A172 (cell line): ENCODE measurements at places on chromosomes 2 and 18. TPM values are rescaled to one million over a fixed set of nuclear protein-coding genes. Genes with fewer than 3 reads are reported as not detected.
A peak's percentile ranks its signal among the peaks of the same experiment; 100 is the strongest.

DNA sequence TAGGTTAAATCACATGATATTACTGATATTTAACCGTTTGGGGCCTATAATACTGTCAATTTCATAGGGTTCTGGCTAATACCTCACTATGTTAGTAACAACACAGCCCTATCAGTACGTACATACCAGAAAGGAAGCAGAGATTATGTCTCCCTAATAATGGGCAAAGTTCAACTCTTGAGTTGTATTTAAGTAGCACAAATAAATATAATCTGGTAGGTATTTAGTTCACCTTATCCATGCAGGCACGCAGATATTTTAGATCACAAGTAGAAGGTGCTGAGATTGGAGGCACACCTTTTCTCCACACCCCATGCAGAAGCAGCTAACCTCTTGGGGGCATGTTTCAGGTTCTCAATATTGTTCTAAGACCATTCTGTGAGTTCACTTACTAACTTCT is 118.9 kb downstream of the IRS1 start:
- DNase-seq = no peak

DNA sequence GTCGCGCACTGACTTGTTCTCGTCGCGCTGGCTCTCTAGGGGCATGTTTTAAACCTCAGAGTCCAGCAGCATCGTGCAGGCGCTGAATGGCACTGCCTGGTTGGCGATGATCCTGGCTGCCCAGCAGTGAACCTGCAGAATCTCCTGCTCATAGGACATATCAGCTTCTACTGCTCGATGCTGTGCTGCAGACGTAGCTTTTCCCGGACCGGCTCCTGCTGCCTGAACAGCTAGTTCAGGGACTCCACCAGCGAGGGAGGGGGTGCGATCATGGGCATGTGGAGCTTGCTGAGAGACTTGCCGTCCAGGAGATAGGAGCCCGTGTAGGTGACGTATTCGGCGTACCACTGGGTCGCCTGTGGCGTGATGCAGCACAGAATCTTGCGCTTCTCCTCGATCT is 890.0 kb upstream of the LRRTM1 start:
- no peak for DNase-seq

Gene IGFBP5
- 4.2 and 4.4 TPM in 2 replicates for total RNA-seq

GRCh38 chr2:71466301-71467179 is 13.2 kb downstream of the DYSF start:
- DNase-seq = peak; percentile 35

DNA sequence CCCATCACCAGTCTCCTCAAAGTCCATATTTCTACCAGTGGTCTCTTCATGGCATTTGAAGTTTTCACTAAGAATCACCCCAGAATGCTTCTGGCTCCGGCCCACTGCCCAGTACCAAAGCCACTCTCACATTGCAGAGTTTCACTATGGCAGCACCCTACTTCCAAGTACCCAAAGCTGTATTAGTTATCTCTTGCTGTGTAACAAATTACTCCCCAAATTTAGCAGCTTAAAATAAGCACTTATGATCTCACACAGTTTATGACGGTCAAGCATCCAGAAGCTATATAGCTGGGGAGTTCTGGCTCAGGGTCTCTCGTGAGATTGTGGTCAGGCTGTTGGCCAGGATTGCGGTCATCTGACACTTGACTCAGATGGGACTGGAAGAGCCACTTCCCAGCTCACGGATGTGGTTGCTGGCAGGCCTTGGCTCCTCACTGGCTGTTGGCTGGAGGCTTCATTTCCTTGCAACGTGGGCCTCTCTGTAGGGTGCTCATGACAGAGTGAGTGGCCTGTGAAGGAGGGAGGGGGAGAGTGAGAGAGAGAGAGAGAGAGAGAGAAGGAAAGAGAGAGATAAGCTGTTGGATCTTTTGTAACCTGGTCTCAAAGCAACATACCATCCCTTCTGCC is 189.5 kb downstream of the CTIF start:
- peak; percentile 95 for DNase-seq
